T-helper 17 cell (primary cell): ENCODE measurements at places on chromosomes 5 and 9.

DNA sequence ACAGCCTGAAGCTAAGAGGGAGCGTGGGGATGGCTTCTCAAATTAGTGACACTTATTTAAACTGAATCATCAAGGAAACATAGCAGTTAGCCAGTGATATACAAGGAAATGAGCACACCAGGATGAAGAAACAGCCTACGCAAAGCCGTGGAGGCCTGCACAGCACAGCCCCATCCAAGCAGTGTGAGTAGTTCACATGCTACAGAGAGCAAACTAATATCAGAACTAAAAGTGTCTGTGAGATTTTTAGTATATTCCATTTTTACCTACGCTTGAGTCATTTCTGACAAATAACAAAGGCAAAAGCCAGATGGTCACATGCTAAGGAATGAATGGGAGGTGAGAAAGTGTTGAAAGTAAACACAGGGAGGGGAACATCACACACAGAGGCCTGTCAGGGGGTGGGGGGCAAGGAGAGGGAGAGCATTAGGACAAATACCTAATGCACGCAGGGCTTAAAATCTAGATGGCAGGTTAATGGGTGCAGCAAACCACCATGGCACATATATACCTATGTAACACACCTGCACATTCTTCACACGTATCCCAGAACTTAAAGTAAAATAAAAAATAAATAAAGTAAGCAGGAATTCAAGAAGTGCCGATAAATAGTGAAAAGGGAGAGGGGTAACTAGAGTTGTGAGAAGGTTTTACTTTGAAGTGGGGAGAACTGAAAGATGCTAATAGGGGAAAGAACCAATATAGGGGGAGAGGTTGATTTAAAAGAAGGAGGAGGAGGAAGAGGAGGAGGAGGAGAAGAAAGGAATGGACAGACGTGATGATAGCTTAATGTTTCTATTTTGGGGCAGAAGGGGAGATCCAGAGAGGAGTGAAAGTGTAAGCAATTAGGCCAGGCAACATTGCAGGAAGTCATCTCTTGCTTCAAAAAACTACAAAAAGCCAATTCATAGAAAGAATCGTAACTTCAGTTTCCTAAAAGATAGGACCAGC, 100.9 kb upstream of the PTGER4 start:
- no peak for DNase-seq
- peaks cover 2% of the 10 kb centered on the region for H3K36me3 ChIP-seq
- peak overlapping the region; percentile 86 for H3K27ac ChIP-seq
- H3K27me3 ChIP-seq: no peaks in the 10 kb centered on the region

- H3K36me3 ChIP-seq: peaks cover 3% of the 10 kb centered on the region
- peak overlapping the region; percentile 98 for H3K27ac ChIP-seq
- peak overlapping the region; percentile 99 for H3K4me3 ChIP-seq
- peaks cover 60% of the 10 kb centered on the region for H3K4me1 ChIP-seq
- no peaks in the 10 kb centered on the region for H3K27me3 ChIP-seq
- DNase-seq: no peak
These were observed 495 bp downstream of the OSTF1 start for GRCh38 chr9:75088646-75089372.

GRCh38 chr5:7420510-7421280, 24.8 kb downstream of the ADCY2 start:
- H3K36me3 ChIP-seq: no peaks in the 10 kb centered on the region
- no peak overlapping the region for H3K4me3 ChIP-seq
- no peak for DNase-seq
- H3K4me1 ChIP-seq: no peaks in the 10 kb centered on the region

DNA sequence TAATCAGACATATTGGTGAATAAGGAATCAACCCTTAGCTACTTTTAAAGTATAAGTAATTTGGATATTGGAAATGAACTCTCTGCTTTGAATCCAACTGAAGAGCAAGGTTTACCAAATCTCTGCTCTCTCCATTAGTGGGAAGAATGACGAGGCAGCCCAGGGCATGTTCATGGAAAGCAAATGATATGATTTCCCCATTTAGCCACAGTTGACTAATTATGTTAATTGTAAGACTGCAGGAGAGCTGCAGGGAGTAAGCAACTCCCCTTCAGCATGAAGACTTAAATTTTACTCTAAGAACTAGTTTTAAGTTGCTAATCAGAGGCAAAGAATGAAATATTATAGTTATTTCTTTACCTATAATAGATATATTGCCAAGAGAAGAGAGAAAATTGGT, 194.3 kb upstream of the CD180 start:
- peaks cover 5% of the 10 kb centered on the region for H3K27me3 ChIP-seq
- H3K4me3 ChIP-seq: no peak overlapping the region
- H3K27ac ChIP-seq: no peak overlapping the region
- peaks cover 5% of the 10 kb centered on the region for H3K4me1 ChIP-seq
- DNase-seq: no peak
- H3K36me3 ChIP-seq: no peaks in the 10 kb centered on the region

- no peak overlapping the region for H3K4me3 ChIP-seq
- DNase-seq: no peak
- H3K27ac ChIP-seq: no peak overlapping the region
These were observed 10.0 kb upstream of the CCL28 start for GRCh38 chr5:43422143-43422542.

- no peaks in the 10 kb centered on the region for H3K4me1 ChIP-seq
- H3K27ac ChIP-seq: no peak overlapping the region
- no peaks in the 10 kb centered on the region for H3K27me3 ChIP-seq
- DNase-seq: no peak
- H3K36me3 ChIP-seq: no peaks in the 10 kb centered on the region
These were observed 220.5 kb downstream of the SH3GL2 start for GRCh38 chr9:17799369-17799768.

GRCh38 chr5:133289686-133290367, 238.0 kb downstream of the HSPA4 start:
- H3K4me1 ChIP-seq: peaks cover 5% of the 10 kb centered on the region
- peaks cover 6% of the 10 kb centered on the region for H3K27me3 ChIP-seq
- no peak for DNase-seq
- H3K4me3 ChIP-seq: no peak overlapping the region
- H3K36me3 ChIP-seq: no peaks in the 10 kb centered on the region

DNA sequence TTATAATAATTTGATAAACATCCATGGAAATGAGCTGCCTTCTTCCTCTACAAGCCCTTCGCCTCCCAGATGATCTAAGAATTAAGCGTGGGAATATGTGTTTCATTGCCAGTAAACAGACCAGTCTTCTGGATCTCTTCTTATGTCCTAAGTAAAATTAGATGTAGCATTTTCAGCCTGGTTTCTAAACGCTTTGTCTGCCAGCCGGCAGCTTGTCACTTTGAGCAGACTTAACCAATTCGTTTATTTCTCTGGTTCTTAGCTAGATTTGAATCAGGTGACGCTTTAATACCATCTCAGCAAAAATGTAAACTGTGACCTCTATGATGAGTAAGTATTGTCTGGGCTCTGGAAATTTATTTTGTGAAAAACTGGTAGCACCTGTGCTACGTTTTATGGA, 380.6 kb upstream of the NUDT12 start:
- no peaks in the 10 kb centered on the region for H3K27me3 ChIP-seq
- no peak for DNase-seq

- no peak overlapping the region for H3K4me3 ChIP-seq
- peaks cover 5% of the 10 kb centered on the region for H3K4me1 ChIP-seq
- peaks cover 4% of the 10 kb centered on the region for H3K36me3 ChIP-seq
- no peak overlapping the region for H3K27ac ChIP-seq
These were observed 28.7 kb downstream of the ENHO start for GRCh38 chr9:34493972-34494535.

DNA sequence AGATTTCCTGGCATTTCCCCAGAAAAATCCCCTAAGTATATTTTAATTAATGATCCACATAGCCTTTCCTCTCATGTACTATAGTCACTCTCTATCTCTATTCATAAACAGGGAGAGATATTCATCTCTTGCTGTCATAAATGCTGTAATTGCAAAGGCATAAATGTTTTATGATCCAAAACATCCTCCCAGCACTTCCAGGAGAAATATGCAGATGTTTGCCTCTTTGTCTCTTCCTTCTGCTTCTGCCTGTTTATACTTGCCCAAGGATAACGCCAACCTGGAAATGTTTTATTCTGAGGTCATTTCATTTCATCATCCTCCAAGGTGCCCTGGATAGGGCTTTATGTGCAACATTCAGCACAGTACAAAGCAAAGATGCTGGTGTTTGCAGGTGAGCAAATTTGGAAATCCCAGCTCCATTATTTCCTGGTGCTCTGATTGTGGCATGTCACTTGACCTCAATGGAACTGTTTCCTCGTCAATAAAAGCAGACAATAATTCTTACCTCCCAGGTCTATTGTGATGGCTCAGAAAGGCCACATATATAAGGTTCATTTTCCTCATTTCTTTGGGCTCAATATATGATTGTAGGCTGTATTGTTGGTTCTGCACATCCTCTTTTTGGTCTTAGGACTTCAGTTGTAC, 6.9 kb downstream of the TNFSF15 start:
- no peak for DNase-seq
- no peak overlapping the region for H3K4me3 ChIP-seq
- H3K27ac ChIP-seq: no peak overlapping the region
- no peaks in the 10 kb centered on the region for H3K27me3 ChIP-seq

GRCh38 chr5:162699361-162699760, 631.8 kb downstream of the GABRG2 start:
- no peak for DNase-seq
- no peaks in the 10 kb centered on the region for H3K36me3 ChIP-seq
- H3K27ac ChIP-seq: no peak overlapping the region
- no peaks in the 10 kb centered on the region for H3K27me3 ChIP-seq

DNA sequence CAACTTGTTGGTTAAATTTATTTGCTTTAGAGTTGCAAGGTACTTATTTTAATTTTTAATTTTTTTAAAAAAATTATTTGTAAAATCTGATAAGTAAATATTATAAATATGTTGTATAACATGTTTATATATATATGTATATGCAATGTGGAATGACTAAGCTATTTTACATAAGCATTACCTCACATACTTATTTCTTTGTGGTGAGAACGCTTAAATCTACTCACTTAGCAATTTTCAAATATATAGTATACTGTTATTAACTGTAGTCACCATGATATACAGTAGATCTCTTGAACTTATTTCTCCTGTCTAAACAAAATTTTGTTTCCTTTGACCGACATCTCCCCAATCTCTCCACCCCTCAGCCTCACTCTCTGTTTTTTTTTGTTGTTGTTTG, 147.8 kb downstream of the NNT start:
- H3K4me3 ChIP-seq: no peak overlapping the region
- no peaks in the 10 kb centered on the region for H3K36me3 ChIP-seq
- no peaks in the 10 kb centered on the region for H3K27me3 ChIP-seq
- DNase-seq: no peak

DNA sequence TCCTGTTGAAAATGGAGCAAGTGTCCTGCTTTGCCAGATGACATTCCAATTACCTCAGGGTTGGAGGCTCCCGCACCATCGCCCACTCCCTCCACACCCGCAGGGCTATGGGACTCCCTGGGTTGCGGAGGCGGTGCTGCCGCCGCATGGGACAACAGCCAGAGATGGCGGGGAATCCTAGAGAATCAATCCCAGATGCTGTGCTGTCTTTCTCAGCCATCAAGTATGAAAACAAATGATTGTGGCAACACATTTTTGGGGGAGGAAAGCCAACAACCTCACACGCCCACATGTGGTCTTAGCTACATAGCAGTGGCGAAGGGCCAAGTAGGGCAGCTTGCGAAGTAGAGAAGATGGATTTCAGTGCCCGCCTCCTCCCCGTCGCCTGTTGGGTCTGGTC, 46.7 kb downstream of the IL31RA start:
- H3K27ac ChIP-seq: peak overlapping the region; percentile 57
- peaks cover 10% of the 10 kb centered on the region for H3K27me3 ChIP-seq
- H3K4me1 ChIP-seq: peaks cover 12% of the 10 kb centered on the region
- H3K36me3 ChIP-seq: peaks cover 3% of the 10 kb centered on the region
- no peak overlapping the region for H3K4me3 ChIP-seq
- no peak for DNase-seq

- no peaks in the 10 kb centered on the region for H3K36me3 ChIP-seq
- H3K27ac ChIP-seq: no peak overlapping the region
- no peak for DNase-seq
These were observed 139.0 kb upstream of the ZNF462 start for GRCh38 chr9:106723926-106724325.

DNA sequence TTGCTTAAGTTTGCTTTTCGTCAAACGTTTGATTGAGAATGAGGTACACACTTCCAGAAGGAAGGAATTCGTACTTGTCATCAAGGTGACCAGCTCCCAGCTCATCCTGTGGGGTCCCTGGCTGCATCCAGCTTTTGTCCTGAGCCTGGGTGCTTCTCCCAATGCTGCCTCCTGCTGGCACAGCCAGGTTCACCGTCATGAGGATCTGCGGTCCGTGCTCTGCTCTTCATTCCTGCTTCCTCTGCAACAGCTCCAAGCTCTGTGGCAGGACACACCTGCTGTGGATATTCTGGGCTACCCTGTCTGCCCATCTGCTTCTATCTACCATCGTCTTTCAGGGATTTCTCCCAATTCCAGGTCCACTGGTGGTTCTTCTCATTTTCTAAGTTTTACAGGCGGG, 13.3 kb upstream of the UBE2QL1 start:
- no peak overlapping the region for H3K27ac ChIP-seq
- peaks cover 3% of the 10 kb centered on the region for H3K4me1 ChIP-seq
- no peak overlapping the region for H3K4me3 ChIP-seq

GRCh38 chr5:3036041-3036788, 284.7 kb upstream of the IRX2 start:
- no peak for DNase-seq
- no peak overlapping the region for H3K27ac ChIP-seq
- H3K27me3 ChIP-seq: no peaks in the 10 kb centered on the region
- H3K4me1 ChIP-seq: no peaks in the 10 kb centered on the region

DNA sequence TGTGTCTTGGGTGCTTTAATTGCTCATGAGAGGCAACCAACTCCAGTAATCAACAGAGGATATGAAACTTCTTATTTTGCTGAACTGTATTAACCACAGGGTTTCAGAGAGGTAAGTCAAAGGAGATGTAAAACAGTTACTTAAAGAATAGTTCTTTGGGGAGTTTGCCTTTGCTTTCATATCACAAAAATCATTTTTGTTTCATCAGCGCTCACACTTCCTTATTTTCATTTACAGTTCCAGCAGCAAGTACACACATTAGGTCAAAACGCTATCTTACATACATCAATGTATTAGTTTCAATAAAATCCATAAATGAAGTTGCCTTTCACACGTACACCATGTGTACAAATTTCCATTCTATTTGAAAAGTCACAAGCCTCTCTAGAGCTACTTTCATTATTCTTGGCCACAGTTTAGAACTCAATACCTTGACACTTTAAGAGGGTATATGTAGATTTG, 50.1 kb downstream of the ST8SIA4 start:
- H3K4me1 ChIP-seq: peaks cover 29% of the 10 kb centered on the region
- no peaks in the 10 kb centered on the region for H3K27me3 ChIP-seq
- H3K27ac ChIP-seq: peak overlapping the region; percentile 89
- H3K36me3 ChIP-seq: peaks cover 4% of the 10 kb centered on the region
- peak overlapping the region; percentile 76 for H3K4me3 ChIP-seq

- no peaks in the 10 kb centered on the region for H3K4me1 ChIP-seq
- H3K4me3 ChIP-seq: no peak overlapping the region
- H3K27me3 ChIP-seq: no peaks in the 10 kb centered on the region
- no peaks in the 10 kb centered on the region for H3K36me3 ChIP-seq
These were observed 377.5 kb downstream of the MED10 start for GRCh38 chr5:6000867-6001266.
